Calu3 (cell line): ENCODE measurements at places on chromosomes 1 and 21. TPM values are rescaled to one million over a fixed set of nuclear protein-coding genes. Genes with fewer than 3 reads are reported as not detected.

Gene ZNF695
- 18.2 and 19.6 TPM in 2 replicates for total RNA-seq

GRCh38 chr1:30109853-30110252 is 613.5 kb downstream of the MATN1 start:
- H3K4me3 ChIP-seq = no peak overlapping the region
- H3K36me3 ChIP-seq = no peaks in the 10 kb centered on the region
- no peak overlapping the region for H3K27ac ChIP-seq
- peaks cover 96% of the 10 kb centered on the region for H3K27me3 ChIP-seq

Gene FAM131C
- 0.93 and 0.94 TPM in 2 replicates for total RNA-seq

GRCh38 chr1:77349275-77349674 is 67.5 kb downstream of the AK5 start:
- no peaks in the 10 kb centered on the region for H3K4me1 ChIP-seq
- no peaks in the 10 kb centered on the region for H3K36me3 ChIP-seq
- no peak overlapping the region for H3K27ac ChIP-seq
- DNase-seq = no peak

DNA sequence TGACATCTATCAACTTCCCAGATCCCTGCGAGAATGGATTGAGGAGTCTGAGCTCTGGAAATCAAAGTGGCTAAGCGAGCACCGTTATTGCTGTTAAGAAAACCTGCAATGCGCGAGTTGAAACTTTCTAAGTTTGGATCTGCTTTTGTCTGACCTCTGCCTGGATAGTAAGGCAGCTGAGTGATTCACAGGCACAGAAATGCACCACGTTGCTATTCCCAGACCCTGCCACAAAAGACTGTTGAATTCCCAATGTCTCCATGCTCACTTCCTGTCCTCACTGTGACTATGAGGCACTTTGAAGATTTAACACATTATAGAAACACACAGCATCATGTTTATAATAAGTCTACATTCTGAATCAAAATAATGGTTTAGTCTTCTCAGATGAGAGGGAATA is 27.1 kb upstream of the CNIH3 start:
- no peaks in the 10 kb centered on the region for H3K27me3 ChIP-seq

GRCh38 chr1:64921771-64922170 is 44.6 kb downstream of the JAK1 start:
- H3K27ac ChIP-seq = no peak overlapping the region
- no peak for DNase-seq
- H3K4me3 ChIP-seq = no peak overlapping the region
- H3K36me3 ChIP-seq = peaks cover 11% of the 10 kb centered on the region

GRCh38 chr1:215007880-215008279 is 74.7 kb upstream of the KCNK2 start:
- H3K36me3 ChIP-seq = no peaks in the 10 kb centered on the region
- no peak for DNase-seq
- no peak overlapping the region for H3K4me3 ChIP-seq
- no peak overlapping the region for H3K27ac ChIP-seq

DNA sequence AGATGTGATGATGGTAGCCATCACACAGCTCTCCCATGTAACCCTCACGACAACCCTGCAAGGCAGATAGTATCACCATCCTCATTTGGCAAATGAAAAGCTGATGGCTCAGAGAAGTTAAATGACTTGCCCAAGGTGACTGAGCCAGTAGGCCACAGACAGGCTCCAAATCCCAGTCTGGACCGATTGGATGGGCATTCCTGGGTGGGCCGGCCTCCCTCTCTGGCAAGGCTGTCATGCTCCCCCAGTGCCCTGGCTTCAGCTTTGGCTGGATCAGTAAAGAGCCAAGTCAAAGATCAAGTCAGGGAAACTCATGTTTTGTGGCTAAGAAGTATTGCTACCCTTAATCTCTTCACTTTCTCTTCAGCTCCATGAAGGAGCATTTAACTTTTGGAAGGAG is 41.2 kb downstream of the CDCP2 start:
- no peak for DNase-seq
- no peaks in the 10 kb centered on the region for H3K36me3 ChIP-seq
- H3K4me1 ChIP-seq = no peaks in the 10 kb centered on the region
- H3K4me3 ChIP-seq = no peak overlapping the region
- no peak overlapping the region for H3K27ac ChIP-seq

Gene MARK1
- 1.8 and 3.0 TPM in 2 replicates for total RNA-seq

GRCh38 chr1:200896531-200897196 is 2.0 kb downstream of the INAVA start:
- peaks cover 100% of the 10 kb centered on the region for H3K36me3 ChIP-seq
- peak; percentile 97 for DNase-seq
- H3K27ac ChIP-seq = peak overlapping the region; percentile 89
- peaks cover 68% of the 10 kb centered on the region for H3K4me1 ChIP-seq

GRCh38 chr1:93585059-93585966 is 96.3 kb downstream of the BCAR3 start:
- peaks cover 64% of the 10 kb centered on the region for H3K4me1 ChIP-seq
- peaks cover 52% of the 10 kb centered on the region for H3K36me3 ChIP-seq
- no peaks in the 10 kb centered on the region for H3K27me3 ChIP-seq
- DNase-seq = peak; percentile 98
- H3K4me3 ChIP-seq = peak overlapping the region; percentile 70
- H3K27ac ChIP-seq = peak overlapping the region; percentile 90

DNA sequence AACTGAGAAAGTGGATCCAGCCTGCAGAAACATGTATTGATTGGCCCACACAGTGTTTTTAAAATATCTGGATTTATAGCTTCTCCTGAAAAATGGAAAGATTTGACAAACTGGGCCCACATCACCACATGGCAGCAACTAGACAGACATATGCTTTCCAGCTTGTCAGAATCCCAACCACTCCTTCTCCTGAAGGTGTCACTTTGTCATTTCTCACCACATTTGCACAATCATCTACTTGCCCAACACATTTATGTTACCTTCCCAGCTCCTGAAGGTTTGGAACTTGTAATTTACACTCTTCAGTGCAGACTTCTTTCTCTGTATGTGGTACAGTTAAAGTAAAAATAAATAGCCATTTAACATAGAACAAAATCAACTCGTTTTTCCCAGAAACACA is 126.1 kb upstream of the KIAA1614 start:
- H3K27me3 ChIP-seq = no peaks in the 10 kb centered on the region
- no peaks in the 10 kb centered on the region for H3K4me1 ChIP-seq
- H3K4me3 ChIP-seq = no peak overlapping the region
- H3K36me3 ChIP-seq = no peaks in the 10 kb centered on the region
- H3K27ac ChIP-seq = no peak overlapping the region

DNA sequence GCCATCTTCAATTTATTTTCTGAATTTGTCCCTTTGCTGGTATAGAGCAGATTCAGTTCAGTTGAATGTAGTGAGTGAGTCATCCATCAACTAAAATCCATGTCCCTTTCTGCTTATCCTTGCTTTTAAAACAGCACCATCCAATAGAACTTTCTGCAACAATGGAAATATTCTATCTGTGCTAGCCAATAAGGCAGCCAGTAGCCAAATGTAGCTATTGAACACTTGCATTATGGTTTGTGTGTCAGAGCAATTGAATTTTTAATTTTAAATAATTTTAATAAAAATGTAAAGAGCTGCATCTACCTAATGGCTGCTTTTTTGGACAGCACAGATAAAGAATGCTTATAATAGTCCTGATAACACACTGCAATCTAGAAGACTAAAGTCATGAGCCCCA is at the start of gene GJA9:
Gene GJA9 (minus strand): TSS at position 101 of the 400 bp plus-strand sequence. CDS start 5,489 bp downstream, outside the sequence.
- no peaks in the 10 kb centered on the region for H3K27me3 ChIP-seq
- H3K36me3 ChIP-seq = no peaks in the 10 kb centered on the region
- DNase-seq = no peak
- H3K4me1 ChIP-seq = no peaks in the 10 kb centered on the region
- H3K4me3 ChIP-seq = no peak within 1 kb of the TSS

GRCh38 chr1:53342735-53343470 is 15.0 kb upstream of the LRP8 start:
- H3K27ac ChIP-seq = no peak overlapping the region
- peaks cover 44% of the 10 kb centered on the region for H3K27me3 ChIP-seq
- H3K36me3 ChIP-seq = no peaks in the 10 kb centered on the region
- no peak overlapping the region for H3K4me3 ChIP-seq
- H3K4me1 ChIP-seq = no peaks in the 10 kb centered on the region

Gene KIF21B
- total RNA-seq = 5.9 and 6.7 TPM in 2 replicates

DNA sequence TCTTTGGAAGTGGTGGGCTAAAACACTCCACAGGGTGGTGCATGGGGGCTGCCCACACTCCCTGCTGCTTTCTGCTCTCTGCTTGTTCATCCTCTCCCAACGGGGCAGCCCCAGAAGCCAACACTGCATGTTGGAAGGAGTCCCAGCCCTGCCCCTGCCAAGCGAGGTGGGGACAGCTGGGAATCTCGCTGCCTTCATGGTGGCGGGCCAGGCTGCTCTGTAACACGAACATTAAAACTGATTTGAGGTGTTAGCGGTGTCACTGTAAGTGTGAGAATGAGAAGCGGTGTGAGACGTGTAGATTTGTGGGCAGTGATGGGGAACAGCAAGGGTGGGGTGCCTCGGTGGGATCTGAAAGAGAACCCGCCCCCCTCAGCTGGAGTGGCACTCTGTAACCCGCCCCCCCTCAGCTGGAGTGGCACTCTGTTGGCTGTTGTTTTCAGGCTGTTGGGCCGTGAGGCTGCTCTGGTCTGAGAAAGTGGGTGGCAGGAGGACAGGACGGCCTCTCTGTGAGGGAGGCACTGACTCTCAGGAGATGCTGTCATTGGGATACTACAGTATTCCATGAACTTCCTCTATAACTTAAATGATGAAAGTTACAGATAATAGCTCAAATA is 80.9 kb downstream of the PCBP3 start:
- H3K4me3 ChIP-seq = no peak overlapping the region
- H3K4me1 ChIP-seq = no peaks in the 10 kb centered on the region
- no peaks in the 10 kb centered on the region for H3K36me3 ChIP-seq
- peaks cover 41% of the 10 kb centered on the region for H3K27me3 ChIP-seq
- DNase-seq = no peak
- no peak overlapping the region for H3K27ac ChIP-seq

GRCh38 chr1:109969907-109970306 is 14.7 kb upstream of the AHCYL1 start:
- no peak overlapping the region for H3K27ac ChIP-seq
- no peak for DNase-seq
- no peak overlapping the region for H3K4me3 ChIP-seq

DNA sequence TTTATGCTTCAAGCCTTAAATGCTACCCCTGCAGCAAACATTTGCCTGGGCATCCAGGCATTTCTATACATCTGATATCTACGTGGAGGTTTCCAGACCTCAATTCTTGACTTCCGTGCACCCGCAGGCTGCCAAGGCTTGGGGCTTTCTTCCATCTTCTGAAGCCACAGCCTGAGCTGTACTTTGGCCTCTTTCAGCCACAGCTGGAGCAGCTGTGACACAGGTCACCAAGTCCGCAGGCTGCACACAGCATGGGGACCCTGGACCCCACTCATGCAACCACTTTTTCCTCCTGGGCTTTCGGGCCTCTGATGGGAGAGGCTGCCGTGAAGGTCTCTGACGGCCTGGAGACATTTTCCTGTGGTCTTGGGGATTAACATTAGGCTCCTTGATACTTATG is 5.4 kb upstream of the HAO2 start:
- DNase-seq = no peak
- no peak overlapping the region for H3K4me3 ChIP-seq
- peaks cover 15% of the 10 kb centered on the region for H3K27me3 ChIP-seq
- H3K36me3 ChIP-seq = peaks cover 4% of the 10 kb centered on the region
- no peak overlapping the region for H3K27ac ChIP-seq

DNA sequence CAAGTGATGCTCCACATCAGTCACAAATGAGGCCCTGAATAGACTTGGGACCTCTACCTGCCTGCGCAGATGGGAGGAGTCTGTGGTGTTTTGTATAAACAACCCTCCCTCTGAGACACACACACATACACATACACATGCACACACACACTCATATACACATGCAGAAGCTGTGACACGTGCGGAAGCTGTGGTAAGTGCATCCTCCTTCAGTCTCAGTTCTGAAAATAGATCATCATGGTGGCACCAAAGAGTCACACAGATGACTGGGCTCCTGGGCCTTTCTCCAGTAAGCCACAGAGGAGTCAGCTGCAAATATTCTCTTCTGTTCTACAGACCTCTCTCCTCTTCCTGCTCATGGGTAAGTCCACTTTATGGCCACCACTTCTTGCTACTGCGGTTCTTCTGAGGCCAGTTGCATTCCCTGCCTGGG is at the start of gene LY9:
Gene LY9 (plus strand): TSS at position 224 of the 433 bp plus-strand sequence. CDS start 14 bp downstream, at position 238.
- no peak for DNase-seq
- no peaks in the 10 kb centered on the region for H3K4me1 ChIP-seq
- H3K27me3 ChIP-seq = no peaks in the 10 kb centered on the region
- no peaks in the 10 kb centered on the region for H3K36me3 ChIP-seq

DNA sequence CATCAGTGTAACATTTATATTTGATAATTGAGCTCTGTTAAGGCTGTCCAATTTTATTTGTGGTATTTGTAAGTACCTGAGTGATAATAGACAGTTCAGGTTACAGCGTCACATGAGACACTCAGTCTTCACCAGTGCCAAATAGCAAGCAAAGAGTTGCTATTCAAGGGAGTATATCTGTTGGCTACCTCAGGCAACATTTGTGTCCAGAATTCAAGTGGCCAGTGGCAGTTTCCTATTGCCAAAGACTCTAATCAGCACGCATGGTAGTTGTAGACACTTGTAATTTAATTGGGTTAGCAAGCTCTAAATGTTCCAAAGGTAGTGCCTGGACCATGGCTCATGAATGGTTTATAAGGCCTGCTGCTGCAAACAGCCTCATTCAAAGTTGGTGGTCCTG is 1524.3 kb upstream of the B3GALT2 start:
- DNase-seq = no peak
- no peaks in the 10 kb centered on the region for H3K27me3 ChIP-seq
- no peaks in the 10 kb centered on the region for H3K4me1 ChIP-seq
- H3K36me3 ChIP-seq = no peaks in the 10 kb centered on the region

DNA sequence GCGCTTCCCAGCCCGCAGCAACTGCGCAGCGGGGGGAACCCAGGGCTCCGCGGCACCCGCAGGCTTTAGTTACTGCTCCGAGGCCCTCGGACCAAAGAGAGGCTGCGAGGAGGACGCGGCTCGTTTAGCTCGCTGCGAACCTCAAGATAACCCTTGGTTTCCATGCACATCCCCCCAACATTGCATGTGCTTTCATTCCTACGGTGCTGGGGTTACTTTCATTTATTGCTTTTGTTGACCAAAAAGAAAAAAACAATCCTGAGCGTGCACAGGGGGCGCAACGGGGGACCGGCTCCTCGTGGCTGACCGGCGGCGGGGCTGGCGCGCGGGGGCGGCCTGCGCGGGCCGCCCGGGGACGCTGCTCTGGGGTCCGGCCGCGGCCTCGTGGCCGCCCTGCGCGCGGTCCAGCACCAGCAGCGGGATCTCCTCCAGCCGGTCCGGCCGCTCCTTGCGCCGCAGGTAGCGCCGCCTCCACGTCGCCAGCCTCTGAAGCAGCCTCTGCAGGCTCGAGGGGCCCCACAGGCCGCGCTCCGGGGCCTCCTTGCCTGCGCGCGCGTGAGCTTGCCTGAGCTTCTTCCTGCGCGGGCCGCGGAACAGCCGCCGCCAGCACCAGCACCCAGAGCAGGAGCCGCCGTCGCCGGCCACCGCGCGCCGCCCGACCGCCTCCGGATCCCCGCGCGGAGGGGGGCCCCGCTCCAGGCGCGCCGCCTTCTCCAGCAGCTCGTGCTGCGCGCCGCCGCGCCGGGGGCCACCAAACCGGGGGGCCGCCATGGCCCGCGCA is 77.4 kb downstream of the DESI2 start:
- H3K27me3 ChIP-seq = peaks cover 14% of the 10 kb centered on the region
- DNase-seq = peak; percentile 58
- H3K4me1 ChIP-seq = no peaks in the 10 kb centered on the region
- no peak overlapping the region for H3K27ac ChIP-seq
- H3K4me3 ChIP-seq = peak overlapping the region; percentile 73

GRCh38 chr1:43451157-43451591 is 2.6 kb downstream of the HYI start:
- no peak for DNase-seq
- H3K4me1 ChIP-seq = peaks cover 22% of the 10 kb centered on the region
- peak overlapping the region; percentile 49 for H3K4me3 ChIP-seq
